T1000 (cell line): ENCODE measurements at places on chromosomes 1 and 21.

DNA sequence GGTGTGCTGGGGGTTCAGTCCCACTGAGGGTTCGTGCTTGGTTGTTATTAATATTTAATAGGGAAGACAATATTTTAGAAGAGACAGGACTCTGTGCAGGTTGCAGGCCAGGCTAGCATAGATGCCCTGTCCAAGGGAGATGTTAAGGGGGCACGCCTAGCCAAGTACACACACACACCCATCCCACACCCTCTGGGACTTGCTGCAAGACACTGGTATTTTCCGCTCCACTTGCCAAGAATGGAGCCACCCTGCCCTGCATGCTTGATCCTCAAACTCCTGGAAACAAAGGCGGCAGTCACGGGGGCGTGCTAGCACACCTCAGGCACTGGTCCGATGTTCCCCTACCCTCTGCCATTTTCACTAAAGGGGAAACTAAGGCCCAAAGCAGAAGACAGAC lies 99.1 kb downstream of the MRPL37 start:
- DNase-seq = no peak

DNA sequence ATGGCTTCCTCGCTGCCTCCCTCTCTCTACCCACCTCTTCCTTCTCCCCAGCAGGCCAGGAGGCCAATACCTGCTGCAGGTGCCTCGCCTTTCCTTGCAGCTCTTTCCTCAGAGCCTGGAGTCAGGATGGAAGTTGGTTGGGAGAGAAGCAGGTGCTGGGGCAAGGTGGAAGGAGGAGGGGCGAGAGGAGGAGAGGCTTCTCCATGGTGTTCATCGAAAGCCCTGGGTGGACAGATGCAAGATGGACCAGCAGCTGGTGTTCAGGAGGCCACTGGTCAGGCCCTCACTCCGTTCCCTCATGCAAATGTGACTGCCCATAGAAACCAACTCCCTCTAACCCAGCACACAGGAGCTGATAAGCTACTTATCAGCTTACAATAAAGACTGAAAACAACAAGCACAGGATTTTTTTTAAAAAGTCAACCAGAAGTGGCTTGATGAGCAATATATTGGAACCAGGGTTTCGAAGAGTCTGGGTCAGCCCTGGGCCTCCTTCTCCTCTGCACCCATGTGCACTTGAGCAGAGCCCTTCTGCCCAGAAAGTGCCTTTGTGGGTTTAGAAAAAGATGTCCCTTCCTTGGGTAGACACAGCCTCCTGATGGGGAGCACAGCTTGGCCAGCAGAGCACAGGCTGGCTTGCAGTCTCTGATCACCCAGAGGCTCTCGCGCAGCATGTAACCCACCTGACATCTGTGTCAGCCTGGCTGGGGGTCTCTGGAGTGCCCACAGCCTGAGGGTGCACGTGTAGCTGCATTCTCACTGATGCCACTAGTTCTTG lies 16.6 kb upstream of the GSTM4 start:
- DNase-seq = no peak

- DNase-seq = peak; percentile 40
Measured at GRCh38 chr21:43362321-43362791, 64.6 kb downstream of the SIK1 start.

DNA sequence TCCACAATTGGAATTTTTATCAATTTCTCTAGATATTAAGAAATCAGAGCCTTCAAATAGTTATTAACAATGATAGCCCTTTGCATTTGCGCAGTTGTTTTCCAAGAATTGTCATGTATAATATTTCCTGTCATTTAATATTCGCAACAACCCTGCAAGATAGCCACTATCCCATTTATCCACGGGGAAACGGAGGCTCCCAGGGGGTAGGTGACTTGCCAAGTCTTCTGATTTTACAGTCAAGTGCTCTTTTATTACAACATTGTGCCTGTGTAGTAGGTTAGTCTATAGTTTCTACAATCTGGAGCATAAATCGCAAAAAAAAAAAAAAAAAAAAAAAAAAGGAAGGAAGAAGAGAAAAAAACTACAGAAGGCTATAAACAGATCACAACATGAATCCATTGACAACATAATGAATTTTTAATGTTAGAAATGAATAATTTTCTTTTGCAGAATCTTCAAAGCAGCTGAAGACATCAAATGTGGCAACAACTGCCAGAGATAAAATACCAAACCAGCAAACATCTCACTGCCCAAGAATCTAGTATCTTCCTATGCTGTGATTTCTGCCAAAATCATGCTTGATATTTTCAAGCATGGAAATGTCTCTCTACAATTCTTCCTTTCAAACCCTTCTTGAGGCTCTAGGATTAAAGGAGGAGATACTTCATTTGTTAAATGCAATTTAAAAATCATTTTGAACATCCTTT lies 125.5 kb downstream of the PTPN14 start:
- DNase-seq = no peak

DNA sequence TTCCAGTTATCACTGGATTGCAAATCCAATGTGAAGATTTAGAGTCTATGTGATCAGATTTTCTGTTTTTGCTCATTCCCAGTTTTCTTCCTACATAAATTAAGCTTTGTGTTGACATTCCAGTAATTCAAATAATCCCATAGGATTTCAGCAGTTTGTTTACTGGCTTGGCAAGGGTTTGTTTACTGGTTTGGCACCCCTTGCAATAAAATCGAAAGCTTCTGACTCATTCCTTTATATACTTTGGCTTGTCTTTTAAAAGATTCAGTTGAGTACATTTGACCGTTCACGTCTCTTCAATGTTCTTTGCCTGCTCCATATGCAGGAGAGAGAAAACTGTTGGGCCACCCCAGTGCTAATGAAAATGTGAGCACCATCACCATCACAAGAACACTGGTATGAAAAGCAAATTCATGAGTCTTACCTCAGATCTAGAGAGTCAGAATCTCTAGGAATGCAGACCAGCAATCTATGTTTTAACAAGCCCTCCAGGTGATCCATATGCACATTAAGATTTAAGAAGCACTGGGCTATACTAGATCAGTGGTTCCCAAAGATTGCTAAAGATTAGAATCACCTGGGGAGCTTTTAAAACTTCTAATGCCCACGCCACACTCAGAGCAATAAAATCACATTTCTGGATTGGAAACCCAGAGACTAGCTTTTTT lies 32.8 kb downstream of the ZC3H11B start:
- DNase-seq = no peak

GRCh38 chr1:29532285-29532684 lies 296.0 kb downstream of the PTPRU start:
- DNase-seq = no peak

DNA sequence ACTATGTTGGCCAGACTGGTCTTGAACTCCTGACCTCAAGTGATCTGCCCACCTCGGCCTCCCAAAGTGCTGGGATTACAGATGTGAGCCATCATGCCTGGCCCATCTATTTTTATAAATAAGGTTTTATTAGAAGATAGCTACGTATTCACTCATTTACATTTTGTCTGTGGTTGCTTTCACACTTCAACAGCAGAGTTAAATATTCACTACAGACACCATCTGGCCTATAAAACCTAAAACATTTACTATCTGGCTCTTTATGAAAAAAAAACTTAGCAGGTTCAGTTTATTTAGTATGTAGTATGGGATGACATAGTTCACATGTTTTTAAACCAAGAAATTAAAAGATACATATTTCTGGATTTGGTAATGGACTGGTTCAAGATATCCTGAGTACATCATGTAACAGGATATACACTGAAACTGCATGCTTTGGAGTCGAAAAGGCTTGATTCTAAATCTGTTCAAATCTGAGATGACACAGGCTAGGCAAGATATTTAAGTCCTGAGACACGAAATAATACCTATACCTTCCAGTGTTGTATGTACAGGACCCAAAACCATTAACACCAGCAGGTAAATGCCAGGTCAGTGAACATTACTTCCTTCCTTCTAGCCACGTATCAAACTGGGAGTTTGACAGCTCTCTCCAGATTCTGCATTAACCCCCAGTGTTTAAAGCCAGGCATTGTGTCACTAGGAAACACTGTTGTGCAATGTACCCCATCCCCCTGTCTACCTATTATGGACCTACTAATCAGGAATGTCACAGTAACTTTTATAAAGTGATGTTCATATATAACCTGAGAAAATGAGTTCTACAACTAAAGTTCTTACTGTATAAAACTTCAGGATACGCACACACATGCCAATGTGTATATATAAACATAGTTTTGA lies 54.3 kb upstream of the SDC3 start:
- DNase-seq = no peak

DNA sequence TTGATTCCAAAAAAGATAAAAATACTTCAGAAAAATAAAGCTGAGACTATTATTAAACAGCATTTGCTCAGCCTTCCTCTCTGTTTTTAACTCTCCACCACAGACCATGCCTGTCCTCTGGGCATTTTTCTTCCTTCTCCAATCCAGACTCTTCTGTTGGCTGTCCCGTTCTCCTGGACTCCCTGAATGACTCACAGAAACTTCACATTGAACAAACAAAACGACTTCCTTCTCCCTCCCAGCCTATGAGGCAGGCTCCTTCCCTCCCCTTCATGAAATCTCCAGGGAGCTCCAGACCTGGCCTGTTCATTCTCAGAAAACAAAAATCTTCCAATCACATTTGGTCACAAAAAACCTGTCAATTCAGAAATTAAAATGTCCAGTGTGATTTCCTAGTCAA lies 421.3 kb downstream of the NPHP4 start:
- DNase-seq = no peak

- no peak for DNase-seq
Measured at GRCh38 chr1:165942927-165943597, 115.6 kb downstream of the UCK2 start.

DNA sequence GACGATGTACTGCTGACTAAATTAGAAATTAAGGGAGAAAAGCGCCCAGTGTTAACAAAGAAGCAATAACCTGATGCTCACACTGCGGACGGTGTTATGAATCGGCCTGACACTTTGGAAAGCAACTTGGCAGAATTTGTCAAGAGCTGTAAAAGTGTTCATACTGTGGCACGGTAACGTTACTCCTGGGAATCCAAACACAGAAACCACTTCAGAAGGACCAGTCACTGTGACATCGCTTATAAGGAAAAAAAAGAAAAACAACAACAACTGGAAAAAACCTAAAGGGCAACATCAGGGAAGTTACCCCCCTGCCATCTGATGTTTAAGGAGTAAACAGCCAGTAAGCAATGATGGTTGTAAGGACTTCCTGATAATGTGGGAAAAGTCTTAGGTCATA lies 27.7 kb downstream of the CAPZB start:
- DNase-seq = no peak
